Central memory CD8-positive, alpha-beta T cell (primary cell): ENCODE measurements at places on chromosomes 13 and 19.

- no peak for DNase-seq
- no peak overlapping the region for H3K27ac ChIP-seq
- no peaks in the 10 kb centered on the region for H3K36me3 ChIP-seq
- no peaks in the 10 kb centered on the region for H3K4me1 ChIP-seq
These were observed 89.4 kb downstream of the ENOX1 start for GRCh38 chr13:43697323-43697722.

DNA sequence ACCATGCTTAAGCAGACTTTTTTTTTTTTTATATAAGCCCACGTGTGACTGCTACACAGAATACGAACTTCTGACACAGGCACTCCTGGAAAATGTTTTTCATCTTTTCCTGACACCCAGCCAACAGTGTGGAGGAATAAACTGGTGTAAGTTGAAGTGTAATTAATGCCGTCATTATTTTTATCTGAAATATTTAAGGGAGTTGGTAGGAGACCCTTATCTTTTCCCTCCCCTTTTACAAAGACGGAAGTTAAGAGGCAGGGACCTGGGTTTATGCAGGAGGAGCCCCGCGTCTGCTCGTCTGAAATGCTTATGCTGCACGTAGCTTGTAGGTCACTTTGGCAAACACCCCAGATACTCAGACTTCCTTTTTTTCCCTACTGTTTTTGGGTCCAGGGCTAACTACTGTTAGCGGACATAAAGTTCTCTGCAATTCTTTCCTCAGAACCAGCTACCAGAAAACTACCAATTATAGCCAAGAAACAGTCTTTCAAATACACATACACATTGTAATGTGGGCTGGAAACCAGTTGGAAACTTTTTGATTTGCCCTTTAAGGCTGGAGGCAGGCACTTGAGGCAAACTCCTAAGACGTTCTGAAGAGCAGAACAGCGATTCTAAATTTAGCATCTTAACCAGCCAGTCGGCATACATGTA, 50.8 kb downstream of the EFNB2 start:
- no peaks in the 10 kb centered on the region for H3K4me1 ChIP-seq
- no peak overlapping the region for H3K27ac ChIP-seq
- H3K27me3 ChIP-seq, result peaks cover 81% of the 10 kb centered on the region
- no peaks in the 10 kb centered on the region for H3K36me3 ChIP-seq

GRCh38 chr13:112803422-112803821, 113.6 kb downstream of the ATP11A start:
- DNase-seq, result no peak
- H3K27me3 ChIP-seq, result no peaks in the 10 kb centered on the region
- H3K27ac ChIP-seq, result no peak overlapping the region
- no peak overlapping the region for H3K4me3 ChIP-seq
- peaks cover 2% of the 10 kb centered on the region for H3K36me3 ChIP-seq
- no peaks in the 10 kb centered on the region for H3K4me1 ChIP-seq

- peaks cover 20% of the 10 kb centered on the region for H3K36me3 ChIP-seq
- no peaks in the 10 kb centered on the region for H3K27me3 ChIP-seq
- peaks cover 33% of the 10 kb centered on the region for H3K4me1 ChIP-seq
- H3K27ac ChIP-seq, result peak overlapping the region; percentile 86
These were observed 762 bp downstream of the ZNF45 start for GRCh38 chr19:43934055-43934984.

DNA sequence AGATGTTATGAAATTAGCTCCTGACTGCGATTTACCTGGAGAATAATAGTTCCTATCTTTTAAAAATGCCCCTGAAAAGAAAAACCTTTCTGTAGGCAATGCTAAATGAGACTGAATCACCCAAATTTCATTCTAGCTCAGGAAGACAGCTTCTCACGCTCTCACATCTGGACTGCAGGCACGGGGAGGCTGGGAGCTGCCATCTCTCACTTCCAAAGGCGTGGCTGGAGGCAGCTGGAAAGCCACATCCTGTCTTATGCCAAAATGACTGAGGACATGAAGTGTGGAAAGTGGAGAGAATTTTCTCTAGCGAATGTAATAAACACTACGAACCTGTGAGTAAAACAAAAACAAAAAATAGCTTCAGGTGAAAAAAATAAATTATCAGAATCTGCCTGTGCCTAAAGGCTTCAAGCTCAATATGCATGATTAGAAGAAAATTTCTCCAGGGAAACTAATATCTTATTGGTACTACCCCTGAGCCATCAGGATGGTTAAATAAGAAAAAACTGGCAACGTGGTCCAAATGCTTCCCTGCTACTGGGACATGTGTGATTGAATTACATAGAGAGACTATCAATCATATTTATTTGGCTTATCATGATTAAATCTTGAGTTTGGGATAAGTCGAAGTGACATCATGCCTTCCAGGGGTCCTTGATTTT, 58.1 kb upstream of the UBL3 start:
- DNase-seq, result no peak
- no peak overlapping the region for H3K4me3 ChIP-seq

DNA sequence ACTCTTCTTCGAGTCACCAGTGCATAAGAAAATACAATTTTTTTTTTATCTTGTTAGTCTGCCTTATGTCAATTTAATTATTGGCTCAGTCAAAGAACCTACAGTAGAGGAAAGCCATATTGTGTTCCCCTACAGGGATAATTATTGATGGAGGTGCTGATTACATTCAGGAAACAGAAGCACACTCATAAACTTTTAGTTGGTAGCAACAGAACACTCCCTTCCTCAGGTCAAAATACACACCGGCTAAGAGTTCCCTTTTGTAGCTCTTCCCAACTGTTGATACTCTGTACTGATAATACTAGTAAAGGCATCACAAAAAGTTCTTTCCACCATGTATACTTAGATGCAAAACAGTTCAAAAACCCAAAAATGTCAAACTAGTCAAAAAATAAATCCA, 18.4 kb downstream of the FOXO1 start:
- peaks cover 83% of the 10 kb centered on the region for H3K4me1 ChIP-seq
- H3K36me3 ChIP-seq, result peaks cover 10% of the 10 kb centered on the region
- no peak for DNase-seq
- H3K27ac ChIP-seq, result no peak overlapping the region

DNA sequence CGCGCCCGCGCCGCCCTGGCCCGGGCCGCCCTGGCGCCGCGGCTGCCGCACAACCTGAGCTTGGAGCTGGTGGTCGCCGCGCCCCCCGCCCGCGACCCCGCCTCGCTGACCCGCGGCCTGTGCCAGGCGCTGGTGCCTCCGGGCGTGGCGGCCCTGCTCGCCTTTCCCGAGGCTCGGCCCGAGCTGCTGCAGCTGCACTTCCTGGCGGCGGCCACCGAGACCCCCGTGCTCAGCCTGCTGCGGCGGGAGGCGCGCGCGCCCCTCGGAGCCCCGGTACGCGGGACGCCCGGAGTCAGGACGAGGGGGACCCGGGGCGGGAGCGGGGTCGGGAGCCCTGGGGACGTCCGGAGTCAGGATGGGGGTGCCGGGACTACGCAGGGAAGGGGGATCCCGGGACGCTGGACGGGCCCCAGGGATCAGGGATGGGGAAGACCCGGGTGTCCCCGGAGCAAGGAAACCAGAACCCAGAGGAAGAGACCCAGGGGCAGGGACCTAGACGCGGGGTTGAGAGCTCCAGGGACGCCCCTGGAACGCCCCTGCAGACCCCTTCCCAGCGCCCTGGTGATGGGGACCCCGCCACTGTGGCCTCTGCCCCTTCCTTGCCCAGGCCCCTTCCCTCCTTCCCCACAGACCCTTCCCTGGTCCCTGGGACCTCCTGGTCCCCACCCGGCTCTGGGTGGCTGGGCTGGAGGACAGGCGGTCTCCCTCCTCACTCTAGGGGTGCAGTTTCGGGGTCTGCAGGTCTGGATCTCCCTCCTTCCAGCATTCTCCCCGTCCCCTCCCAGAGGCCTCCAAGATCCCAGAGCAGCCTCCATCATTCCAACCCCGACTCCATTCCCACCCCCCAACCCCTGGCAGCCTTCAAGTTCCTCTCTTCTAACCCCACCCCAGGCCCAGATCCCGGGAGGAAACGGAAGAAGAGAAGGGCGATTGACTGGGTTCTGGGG, 645 bp downstream of the GRIN3B start:
- peak overlapping the region; percentile 49 for H3K4me3 ChIP-seq
- peak overlapping the region; percentile 46 for H3K27ac ChIP-seq
- H3K36me3 ChIP-seq, result peaks cover 16% of the 10 kb centered on the region
- H3K27me3 ChIP-seq, result peaks cover 34% of the 10 kb centered on the region
- H3K4me1 ChIP-seq, result peaks cover 18% of the 10 kb centered on the region
